ENCODE measurements at places on chromosomes 7 and 10. TPM values are rescaled to one million over a fixed set of nuclear protein-coding genes. Genes with fewer than 3 reads are reported as not detected.

The VPS37D gene
- 2.9 TPM for total RNA-seq

GRCh38 chr7:31735991-31736982 lies 49.3 kb downstream of the PPP1R17 start:
- H3K4me1 ChIP-seq = no peaks in the 10 kb centered on the region
- peak; percentile 55 for DNase-seq
- no peaks in the 10 kb centered on the region for H3K36me3 ChIP-seq
- H3K27me3 ChIP-seq = no peaks in the 10 kb centered on the region
- H3K27ac ChIP-seq = no peak overlapping the region

DNA sequence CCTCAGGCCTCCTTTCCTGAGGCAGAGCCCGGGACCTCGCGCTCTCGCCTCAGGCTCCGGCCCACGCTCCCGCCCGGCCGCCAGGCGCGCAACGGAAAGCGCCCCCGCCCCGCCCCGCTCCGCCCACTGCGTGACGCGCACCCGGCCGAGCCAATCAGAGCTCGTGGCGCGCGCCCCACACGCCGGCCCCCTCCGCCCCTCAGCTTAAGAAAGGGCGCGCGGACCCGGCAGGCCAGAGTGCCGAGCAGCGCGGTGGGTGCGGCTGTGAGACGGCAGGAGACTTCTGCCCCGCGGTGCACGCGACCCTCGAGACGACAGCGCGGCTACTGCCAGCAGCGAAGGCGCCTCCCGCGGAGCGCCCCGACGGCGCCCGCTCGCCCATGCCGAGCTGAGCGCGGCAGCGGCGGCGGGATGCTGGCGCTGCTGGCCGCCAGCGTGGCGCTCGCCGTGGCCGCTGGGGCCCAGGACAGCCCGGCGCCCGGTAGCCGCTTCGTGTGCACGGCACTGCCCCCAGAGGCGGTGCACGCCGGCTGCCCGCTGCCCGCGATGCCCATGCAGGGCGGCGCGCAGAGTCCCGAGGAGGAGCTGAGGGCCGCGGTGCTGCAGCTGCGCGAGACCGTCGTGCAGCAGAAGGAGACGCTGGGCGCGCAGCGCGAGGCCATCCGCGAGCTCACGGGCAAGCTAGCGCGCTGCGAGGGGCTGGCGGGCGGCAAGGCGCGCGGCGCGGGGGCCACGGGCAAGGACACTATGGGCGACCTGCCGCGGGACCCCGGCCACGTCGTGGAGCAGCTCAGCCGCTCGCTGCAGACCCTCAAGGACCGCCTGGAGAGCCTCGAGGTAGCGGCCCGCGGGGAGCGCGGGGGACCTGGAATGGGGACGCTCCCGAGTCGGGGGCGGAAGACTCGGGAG lies at the start of gene NPTX2:
Gene NPTX2, plus strand, starts transcription at position 235 of the 909 bp plus-strand sequence. Its CDS starts 177 bp downstream, at position 412.
- H3K4me3 ChIP-seq = peak within 1 kb of the TSS; percentile 22
- peak; percentile 25 for DNase-seq
- H3K27me3 ChIP-seq = peaks cover 25% of the 10 kb centered on the region
- no peaks in the 10 kb centered on the region for H3K4me1 ChIP-seq
- H3K27ac ChIP-seq = no peak within 1 kb of the TSS
- no peaks in the 10 kb centered on the region for H3K36me3 ChIP-seq

DNA sequence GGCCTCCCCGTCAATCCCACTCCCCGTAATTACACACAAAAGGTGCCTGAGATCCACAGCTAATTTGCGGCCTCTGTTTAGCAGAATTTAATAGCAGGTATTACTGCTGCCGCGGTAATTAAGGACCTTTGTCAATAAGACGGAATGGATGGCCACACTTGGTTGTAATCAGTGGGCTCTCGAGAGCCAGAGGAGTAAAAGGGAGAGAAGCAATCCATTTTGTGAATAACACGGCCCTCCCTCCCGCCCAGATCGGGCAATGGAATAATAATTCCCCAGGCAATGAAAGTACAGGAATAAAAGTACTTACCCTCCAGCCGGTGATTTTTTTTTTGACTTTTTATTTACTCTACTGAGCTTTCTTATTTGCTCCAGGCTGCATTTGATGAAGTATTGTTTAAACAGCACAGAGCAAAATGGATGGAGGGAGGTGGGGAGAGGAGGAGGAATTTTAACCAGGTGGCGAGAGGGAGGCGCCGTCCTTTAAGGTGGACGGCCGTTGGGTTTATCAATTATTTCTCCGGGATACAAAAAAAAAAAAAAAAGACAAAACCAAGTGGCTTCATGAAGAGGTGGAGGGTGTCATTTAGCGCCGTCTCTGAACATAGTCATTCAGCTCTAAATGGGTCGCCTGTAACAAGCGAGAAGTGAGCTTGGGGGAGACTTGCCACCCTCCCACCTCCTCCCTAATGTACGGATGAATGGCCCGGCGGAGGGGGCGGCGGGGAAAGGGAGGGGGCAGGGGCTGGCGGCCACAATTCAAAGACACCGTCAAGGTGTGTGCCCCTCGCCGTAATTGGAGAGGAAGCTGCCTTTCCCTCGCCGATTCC lies 120.3 kb downstream of the BUB3 start:
- no peaks in the 10 kb centered on the region for H3K27me3 ChIP-seq
- H3K27ac ChIP-seq = no peak overlapping the region
- DNase-seq = no peak
- no peak overlapping the region for H3K4me3 ChIP-seq
- H3K36me3 ChIP-seq = no peaks in the 10 kb centered on the region

GRCh38 chr10:132136097-132136521 lies 50.6 kb upstream of the DPYSL4 start:
- no peak for DNase-seq
- H3K27me3 ChIP-seq = peaks cover 4% of the 10 kb centered on the region
- H3K36me3 ChIP-seq = no peaks in the 10 kb centered on the region
- H3K4me1 ChIP-seq = no peaks in the 10 kb centered on the region
- no peak overlapping the region for H3K27ac ChIP-seq
- no peak overlapping the region for H3K4me3 ChIP-seq

The NUP205 gene
- 10.8 TPM for total RNA-seq

GRCh38 chr10:15083674-15084501 lies 4.7 kb downstream of the ACBD7 start:
- no peaks in the 10 kb centered on the region for H3K27me3 ChIP-seq
- H3K36me3 ChIP-seq = no peaks in the 10 kb centered on the region
- peak overlapping the region; percentile 59 for H3K4me3 ChIP-seq
- DNase-seq = no peak
- H3K4me1 ChIP-seq = peaks cover 19% of the 10 kb centered on the region

DNA sequence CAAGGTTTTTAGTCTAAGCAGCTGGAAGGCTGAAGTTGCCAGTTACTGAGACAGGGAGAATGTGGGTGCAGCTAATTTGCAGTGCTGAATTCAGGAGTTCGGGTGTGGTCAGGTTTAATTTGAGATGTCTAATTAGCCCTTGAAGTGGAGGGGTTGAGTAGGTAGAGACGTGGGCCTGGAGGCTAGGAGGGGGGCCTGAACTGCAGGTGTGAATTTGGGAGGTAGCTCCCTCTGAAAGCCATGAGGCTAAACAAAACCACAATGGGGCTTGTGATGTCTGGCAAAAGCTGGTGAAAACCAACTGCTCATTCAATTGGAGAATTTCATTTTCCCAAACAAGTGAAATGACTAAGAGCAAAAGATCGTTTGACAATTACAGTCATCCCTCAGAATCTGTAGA lies 246.0 kb upstream of the NFE2L3 start:
- H3K27ac ChIP-seq = no peak overlapping the region
- no peaks in the 10 kb centered on the region for H3K4me1 ChIP-seq
- H3K27me3 ChIP-seq = no peaks in the 10 kb centered on the region
- H3K4me3 ChIP-seq = no peak overlapping the region

DNA sequence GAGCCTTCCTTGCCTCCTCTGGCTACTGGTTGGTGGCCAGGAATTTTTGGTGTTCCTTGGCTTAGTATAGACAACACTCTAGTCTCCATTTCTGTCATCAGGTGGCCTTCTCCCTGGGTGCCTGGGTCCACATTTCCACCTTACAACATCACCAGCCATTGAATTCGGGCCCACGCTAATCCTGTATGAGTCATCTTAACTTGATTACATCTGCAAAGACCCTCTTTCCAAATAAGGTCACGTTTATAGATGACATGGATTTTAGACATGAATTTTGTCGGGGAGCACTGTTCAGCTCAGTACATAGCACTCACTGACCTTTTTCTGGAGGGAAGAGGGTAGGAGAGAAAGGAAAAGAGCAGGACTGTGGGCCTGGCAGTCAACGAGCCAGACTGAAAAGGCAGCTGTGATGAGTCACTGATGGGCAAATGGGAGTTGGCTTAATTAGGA lies 39.4 kb downstream of the MMRN2 start:
- DNase-seq = no peak
- H3K27ac ChIP-seq = peak overlapping the region; percentile 39
- H3K4me1 ChIP-seq = no peaks in the 10 kb centered on the region
- H3K27me3 ChIP-seq = no peaks in the 10 kb centered on the region
- H3K4me3 ChIP-seq = no peak overlapping the region

DNA sequence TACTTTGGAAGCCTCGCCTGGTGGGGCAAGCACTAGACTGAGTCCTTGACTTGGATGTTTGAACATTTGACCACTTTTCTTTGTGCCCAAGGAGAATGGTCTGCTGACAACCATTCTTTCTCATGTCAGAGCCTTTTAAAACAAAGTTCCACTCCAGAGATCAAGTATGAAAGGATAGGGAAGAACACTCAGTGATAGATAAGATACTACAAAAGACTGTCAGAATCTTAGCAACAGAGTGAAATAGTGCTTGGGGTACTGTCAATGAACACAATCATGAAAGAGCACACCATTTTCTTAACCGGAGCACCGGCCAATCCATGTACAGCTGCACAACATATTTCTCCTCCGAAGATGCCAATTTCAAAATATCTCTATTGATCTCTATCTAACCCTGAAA lies 82.8 kb upstream of the ADO start:
- no peaks in the 10 kb centered on the region for H3K36me3 ChIP-seq
- no peak for DNase-seq
- H3K27ac ChIP-seq = no peak overlapping the region
- H3K4me3 ChIP-seq = no peak overlapping the region

DNA sequence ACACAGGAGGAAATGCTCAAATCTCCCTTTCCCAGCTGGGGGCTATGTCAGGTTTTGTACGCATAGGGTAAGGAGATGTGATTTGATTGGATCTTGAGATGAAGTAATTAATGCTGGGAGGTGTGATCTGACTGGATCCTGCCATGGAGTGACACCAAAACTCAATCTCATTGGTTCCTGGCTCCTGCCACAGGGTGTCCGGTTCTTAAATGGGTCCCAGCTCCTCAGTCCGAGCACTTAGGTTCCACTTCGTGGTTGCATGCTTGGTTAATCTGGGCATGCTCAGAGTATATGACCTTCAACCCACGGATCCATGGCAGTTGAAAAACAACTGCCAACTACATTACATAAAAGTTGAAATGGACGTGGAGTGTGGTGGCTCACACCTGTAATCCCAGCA lies 3.1 kb upstream of the ZNF12 start:
- DNase-seq = no peak
- H3K27me3 ChIP-seq = no peaks in the 10 kb centered on the region
- H3K4me1 ChIP-seq = peaks cover 7% of the 10 kb centered on the region
- H3K4me3 ChIP-seq = no peak overlapping the region

DNA sequence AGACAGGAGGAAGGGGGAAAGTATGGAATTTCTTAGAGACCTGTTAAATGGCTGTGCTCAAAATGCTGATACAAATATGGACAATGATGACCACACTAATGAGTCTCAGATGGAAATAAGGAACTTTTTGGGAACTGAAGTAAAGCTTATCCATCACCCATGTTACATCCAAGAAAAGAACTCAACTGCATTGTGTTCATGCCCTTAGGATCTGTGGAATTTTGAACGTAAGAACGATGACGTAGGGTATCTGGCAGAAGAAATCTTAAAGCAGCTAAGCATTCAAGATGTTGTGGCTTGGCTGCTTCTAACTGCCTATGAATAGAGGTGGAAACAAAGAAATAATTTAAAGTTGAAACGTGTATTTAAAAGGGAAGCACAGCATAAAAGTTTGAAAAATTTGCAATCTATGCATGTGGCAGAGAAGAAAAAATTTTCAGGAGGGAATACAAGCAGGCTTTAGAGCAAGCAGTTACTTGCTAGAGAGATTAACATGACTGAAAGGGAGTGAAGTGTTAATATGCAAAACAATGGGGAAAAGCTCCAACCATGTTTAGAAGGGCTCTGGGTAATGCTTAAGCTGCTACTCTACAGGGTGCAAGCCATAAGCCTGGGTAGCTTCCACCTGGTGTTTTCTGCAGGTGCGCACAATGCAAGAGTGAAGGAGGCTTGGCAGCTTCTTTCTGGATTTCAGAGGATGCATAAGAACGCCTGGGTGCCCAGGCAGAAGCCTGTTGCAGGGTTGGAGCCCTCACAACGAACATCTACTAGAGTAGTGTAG lies 499.7 kb upstream of the SEMA3D start:
- H3K27me3 ChIP-seq = no peaks in the 10 kb centered on the region
- no peak overlapping the region for H3K4me3 ChIP-seq
- no peaks in the 10 kb centered on the region for H3K4me1 ChIP-seq
- no peaks in the 10 kb centered on the region for H3K36me3 ChIP-seq
- H3K27ac ChIP-seq = no peak overlapping the region

DNA sequence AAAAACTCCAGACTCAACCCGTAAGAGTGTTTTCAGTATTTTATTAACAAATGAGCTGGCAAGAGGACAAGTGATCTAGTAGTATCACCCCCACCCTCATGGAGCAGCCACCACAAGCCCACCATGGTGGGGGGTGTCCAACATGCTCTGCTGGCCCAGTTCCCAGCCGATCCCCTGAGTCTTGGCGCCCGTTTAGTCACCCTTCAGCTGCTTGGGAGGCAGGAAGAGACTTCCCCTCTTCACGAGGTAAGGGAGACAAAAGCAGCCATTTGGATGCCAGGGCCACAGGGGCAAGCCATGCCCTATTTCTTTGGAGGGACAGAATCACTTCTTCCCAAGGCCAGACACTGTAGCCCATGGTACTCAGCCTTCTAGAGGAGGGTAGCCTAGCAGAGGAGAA lies 54.1 kb downstream of the NOD1 start:
- H3K27me3 ChIP-seq = no peaks in the 10 kb centered on the region
- H3K4me3 ChIP-seq = no peak overlapping the region
- no peak for DNase-seq
- H3K4me1 ChIP-seq = peaks cover 7% of the 10 kb centered on the region

DNA sequence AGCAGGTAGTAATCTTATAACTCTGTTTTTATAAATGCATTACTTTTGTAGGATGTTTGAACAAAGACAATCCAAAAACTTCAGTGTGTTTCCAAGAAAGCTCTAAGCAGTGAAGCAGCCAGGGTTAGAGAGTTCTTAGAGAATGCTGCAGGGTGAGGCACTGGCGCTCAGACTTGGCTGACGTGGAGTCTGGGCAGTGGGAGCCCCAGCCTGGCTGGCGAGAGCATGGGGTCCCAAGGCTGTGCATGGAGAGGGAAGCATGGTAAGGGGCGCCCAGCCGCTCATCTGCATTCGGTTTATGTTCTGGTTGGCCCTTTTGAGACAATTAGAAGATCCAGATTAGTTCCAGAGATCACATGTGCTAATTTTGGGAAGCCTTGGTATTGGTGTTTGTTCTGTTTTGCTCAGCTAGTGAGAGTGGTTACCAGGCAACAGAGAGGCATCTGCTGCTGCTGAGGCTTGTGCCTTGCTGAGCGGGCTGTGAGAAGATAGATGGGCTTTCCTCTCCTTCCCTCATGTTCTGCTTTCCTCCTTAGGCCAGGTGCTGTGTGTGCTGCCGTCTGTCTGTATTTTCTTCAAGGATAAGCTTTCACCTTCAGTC lies 10.3 kb downstream of the SUN1 start:
- peak; percentile 50 for DNase-seq
- H3K4me3 ChIP-seq = no peak overlapping the region
- peaks cover 82% of the 10 kb centered on the region for H3K36me3 ChIP-seq
- no peaks in the 10 kb centered on the region for H3K27me3 ChIP-seq
- H3K27ac ChIP-seq = peak overlapping the region; percentile 78
- H3K4me1 ChIP-seq = peaks cover 22% of the 10 kb centered on the region

- no peak overlapping the region for H3K4me3 ChIP-seq
- peaks cover under 1% of the 10 kb centered on the region for H3K4me1 ChIP-seq
- H3K27me3 ChIP-seq = no peaks in the 10 kb centered on the region
- peaks cover 10% of the 10 kb centered on the region for H3K36me3 ChIP-seq
- H3K27ac ChIP-seq = no peak overlapping the region
These were observed 4.9 kb downstream of the AEBP1 start for GRCh38 chr7:44108768-44109750.
